Fibroblast of skin of right quadriceps (primary cell): ENCODE measurements at places on chromosomes 4 and X.
A peak's percentile ranks its signal among the peaks of the same experiment; 100 is the strongest.

DNA sequence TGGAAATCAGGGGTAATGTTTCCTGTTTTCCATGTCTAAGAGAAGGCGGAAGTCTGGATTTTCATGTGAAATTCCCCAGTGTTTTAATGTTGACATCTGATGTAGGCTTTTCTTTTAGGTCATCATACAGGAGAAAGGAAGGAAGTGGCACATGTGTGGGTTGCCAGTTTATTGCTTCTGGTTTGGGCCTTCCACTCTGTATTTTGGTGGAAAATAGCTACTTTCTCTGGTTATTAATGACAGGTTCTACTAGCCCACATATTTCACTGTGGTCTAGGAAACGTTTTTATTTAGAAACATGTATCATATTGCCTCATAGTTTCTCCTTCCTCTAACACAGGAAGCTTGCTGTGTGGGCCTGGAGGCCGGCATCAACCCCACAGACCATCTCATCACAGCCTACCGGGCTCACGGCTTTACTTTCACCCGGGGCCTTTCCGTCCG lies 7.2 kb downstream of the PDHA1 start:
- no peak for DNase-seq

DNA sequence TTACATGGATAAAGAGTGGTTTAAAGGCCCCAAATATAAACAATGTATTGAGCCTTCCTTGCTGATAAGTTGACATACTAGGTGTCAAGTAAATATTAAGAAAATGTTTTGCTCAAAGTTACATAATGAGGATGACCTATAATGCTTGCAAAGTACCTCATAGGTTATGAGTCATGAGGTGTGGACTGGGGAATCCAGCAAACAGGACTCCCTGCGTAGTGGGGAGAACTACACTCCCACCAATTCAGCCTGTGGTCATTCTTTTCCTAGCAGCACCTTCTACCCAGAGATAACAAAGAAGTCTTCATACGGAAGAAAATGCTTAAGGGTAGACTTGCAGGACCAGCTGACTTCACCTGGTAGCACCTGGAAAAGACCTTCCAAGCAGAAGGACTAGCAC lies 418.9 kb upstream of the CPEB2 start:
- DNase-seq = no peak

- DNase-seq = peak; percentile 76
These were observed 49.4 kb upstream of the CAMK2D start for GRCh38 chr4:113810906-113811305.

GRCh38 chr4:74638001-74638400 lies 156.3 kb downstream of the BTC start:
- peak; percentile 35 for DNase-seq

GRCh38 chrX:6849716-6850414 lies 297.6 kb upstream of the STS start:
- peak; percentile 52 for DNase-seq

DNA sequence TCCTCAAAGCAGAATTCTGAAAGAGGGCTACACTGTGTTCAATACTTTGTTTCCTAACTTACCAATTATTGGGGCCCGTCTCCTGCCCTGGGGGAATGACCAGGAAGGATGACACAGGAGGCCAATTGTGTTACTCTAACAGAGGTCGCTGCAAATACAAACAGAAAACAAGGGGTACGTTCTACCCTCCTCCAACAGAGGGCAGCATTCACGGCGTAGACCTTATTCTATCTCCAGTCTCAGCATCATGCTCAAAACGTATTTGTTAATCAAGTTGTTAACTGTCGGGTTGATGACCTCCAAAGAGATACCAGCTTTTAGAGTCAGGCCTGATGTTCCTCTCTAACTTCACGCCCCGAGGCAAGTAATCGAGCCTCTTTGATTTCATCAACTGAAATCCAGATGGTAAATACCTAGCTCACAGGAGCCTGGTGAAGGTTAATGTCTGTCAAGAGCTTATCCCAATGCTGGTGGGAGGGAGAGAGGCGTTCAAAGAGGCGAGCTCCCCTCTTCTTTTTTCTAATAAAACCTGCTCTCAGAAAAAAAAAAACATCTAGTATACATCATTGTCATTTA lies 181.0 kb upstream of the KCNIP4 start:
- DNase-seq = peak; percentile 18

- no peak for DNase-seq
These were observed 42.9 kb downstream of the FNIP2 start for GRCh38 chr4:158811704-158812103.

GRCh38 chrX:133306316-133306715 lies 88.2 kb upstream of the TFDP3 start:
- DNase-seq = peak; percentile 40

- DNase-seq = no peak
These were observed 89.1 kb downstream of the AKAP4 start for GRCh38 chrX:50111742-50112141.

- DNase-seq = no peak
These were observed 349.7 kb upstream of the ATOH1 start for GRCh38 chr4:93478805-93479204.

DNA sequence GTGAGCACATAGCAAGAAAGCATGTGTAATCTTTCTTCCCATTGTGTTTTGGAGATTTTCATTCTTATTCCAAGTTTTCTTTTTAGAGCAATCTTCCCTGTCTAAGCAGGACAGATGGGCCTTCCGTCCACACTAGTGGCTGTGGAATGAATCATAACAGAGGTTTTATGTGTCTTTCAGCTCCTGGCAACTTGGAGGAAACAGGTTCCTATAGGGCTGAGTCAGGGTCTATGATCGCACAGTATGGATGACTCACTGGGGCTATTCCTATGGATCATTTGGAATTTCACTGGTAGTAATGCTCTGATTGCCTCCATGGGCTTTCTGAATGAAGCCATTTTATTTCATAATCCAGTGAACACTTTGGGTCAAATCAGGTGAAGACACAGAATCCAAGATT lies 51.8 kb upstream of the CBLL2 start:
- peak; percentile 94 for DNase-seq

DNA sequence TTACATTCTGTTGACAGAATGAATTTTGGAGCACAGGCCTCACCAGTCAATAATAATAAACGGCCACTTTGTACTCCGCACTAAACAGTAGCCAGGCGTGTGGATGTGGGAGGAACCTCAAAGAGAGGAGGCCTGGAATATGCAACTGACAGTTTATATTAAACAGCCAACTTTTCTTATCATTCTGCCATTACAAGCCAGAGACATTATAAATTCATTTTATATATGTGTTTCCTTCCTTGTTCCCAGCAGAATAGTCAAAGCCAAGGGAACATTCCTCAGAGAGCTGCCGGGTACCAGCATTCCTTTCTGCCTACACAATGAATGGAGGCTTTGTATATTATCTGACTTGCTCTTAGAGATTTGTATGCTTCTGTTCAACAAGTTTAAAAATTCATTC lies 436.5 kb upstream of the FTHL17 start:
- DNase-seq = peak; percentile 42

GRCh38 chr4:102632241-102633065 lies 128.3 kb downstream of the MANBA start:
- peak; percentile 35 for DNase-seq

DNA sequence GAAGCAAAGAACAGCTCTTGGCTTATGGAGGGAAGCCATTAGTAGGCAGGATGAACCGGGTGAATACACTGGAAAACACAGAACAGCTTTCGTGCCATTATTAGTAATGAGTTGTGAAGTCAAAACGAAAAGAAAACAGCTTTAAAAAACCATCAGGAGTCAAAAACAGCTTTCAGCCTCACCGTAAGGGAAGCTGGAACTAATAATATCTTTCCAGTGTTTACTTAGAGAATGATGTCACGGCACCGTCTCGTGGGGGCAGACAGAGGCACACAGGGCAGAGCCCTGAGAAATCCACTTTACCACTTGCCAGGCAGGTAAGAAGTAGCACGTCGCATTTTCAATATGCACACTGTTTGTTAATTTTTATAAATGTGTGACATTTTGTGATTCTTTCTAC lies 37.9 kb upstream of the HMX1 start:
- DNase-seq = no peak
